ENCODE measurements at places on chromosomes 2 and 18. TPM values are rescaled to one million over a fixed set of nuclear protein-coding genes. Genes with fewer than 3 reads are reported as not detected.

The AMER3 gene
- total RNA-seq, result not detected

The RASGRP3 gene
- 3.7 TPM for total RNA-seq

GRCh38 chr18:56200381-56200911 is 437.9 kb downstream of the TXNL1 start:
- DNase-seq, result no peak
- H3K4me3 ChIP-seq, result no peak overlapping the region
- no peak overlapping the region for H3K27ac ChIP-seq
- no peaks in the 10 kb centered on the region for H3K4me1 ChIP-seq
- H3K27me3 ChIP-seq, result no peaks in the 10 kb centered on the region

The NEU4 gene
- total RNA-seq, result not detected

The RESP18 gene
- total RNA-seq, result not detected

DNA sequence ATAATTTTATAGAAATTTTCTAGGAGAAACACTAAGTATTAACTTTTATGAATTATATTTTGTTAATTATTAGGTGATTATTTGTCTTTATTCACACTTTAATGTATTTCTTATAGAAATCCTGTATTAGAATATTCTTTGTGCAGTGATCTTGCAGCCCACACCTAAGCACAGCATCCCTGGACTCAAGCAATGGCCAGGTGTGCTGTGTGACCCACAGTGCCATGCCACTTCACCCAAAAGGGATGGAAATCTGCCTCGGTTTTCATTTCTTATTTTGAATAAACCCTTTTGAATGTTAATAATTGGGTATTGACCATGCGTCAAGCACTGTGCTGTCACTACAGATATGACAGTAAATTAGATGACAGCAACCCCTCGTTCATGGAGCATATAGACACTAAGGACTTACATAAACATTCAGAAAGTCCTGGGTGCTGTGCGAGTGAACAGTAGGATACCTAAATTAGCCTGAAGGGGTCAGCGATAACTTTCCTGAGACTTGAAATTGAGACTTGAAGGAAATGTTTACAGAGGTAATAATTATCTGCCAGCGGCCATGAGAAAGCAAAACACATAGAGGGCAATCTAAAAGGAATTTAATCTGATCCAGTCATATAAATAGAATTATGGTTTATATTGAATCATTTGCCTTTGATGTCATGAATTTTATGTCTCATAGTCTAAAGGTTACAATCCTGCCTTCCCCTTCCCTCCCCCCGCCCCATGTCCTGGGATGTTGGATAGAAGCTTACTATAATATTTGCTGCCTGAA is 52.7 kb upstream of the CALCRL start:
- H3K36me3 ChIP-seq, result no peaks in the 10 kb centered on the region
- no peak overlapping the region for H3K27ac ChIP-seq
- no peaks in the 10 kb centered on the region for H3K27me3 ChIP-seq
- DNase-seq, result no peak

The ADI1 gene
- total RNA-seq, result 101 TPM

DNA sequence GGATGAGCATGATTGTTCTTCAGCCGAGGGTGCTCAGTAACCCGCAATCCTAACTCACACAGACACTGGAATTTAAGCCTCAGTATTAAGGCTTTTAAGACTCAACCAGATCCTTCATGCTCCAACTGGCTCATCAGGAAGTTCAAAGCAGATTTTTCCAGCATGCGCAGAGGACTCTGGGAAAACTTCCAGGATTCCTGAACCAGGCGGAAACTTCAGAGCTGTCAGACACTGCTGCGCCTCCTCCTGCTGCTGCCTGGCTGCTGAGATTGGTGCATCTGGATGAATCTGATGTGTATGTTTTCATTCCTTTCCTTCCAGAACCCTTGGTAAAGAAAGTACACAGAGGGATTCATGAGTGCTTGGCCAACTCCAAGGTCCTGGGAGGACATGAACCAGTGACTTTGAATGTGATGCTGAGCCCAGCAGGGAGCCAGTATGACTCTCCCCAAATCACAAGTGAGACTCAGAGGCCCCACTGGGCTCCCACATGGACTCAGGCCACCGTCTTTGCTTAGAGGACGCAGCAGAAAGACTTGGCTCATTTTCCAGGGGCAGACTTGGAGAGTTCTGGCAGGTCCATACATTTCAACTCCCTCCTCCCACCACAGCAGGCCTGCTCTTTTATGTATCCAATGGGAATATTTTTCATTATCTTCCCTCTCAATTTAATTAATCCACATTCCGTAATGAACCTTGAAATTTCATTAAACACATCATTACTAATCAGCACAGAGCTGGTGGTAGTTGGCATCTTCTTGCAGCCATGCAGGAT is 143.5 kb upstream of the HDAC4 start:
- H3K27ac ChIP-seq, result no peak overlapping the region
- DNase-seq, result no peak
- no peaks in the 10 kb centered on the region for H3K27me3 ChIP-seq

- no peak overlapping the region for H3K4me3 ChIP-seq
- H3K27me3 ChIP-seq, result no peaks in the 10 kb centered on the region
- no peaks in the 10 kb centered on the region for H3K36me3 ChIP-seq
Measured at GRCh38 chr18:47203626-47204464, 27.7 kb upstream of the IER3IP1 start.

- no peak overlapping the region for H3K4me3 ChIP-seq
- no peaks in the 10 kb centered on the region for H3K27me3 ChIP-seq
- H3K27ac ChIP-seq, result no peak overlapping the region
- H3K36me3 ChIP-seq, result no peaks in the 10 kb centered on the region
- H3K4me1 ChIP-seq, result no peaks in the 10 kb centered on the region
Measured at GRCh38 chr2:44186810-44187209, 18.1 kb downstream of the PPM1B start.

DNA sequence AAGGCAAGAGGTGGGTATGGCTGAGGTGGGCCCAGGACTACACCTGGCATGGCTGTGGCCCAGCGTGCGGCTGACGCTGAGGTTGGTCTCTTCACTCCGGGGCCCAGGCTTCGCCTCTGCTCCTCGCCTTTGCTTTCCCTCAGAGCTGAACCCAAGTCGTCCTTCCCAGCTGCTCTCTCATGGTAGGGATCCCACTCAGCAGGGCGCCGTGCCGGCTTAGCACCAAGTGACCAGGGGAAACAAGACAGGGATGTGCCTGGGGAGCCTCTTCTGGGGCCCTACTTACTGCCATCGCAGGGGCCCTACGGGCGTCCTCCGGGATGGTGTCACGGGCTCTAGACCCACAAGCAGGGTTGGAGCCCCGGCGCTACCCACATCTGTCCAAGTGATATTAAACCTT is 138.1 kb upstream of the ALKAL2 start:
- no peaks in the 10 kb centered on the region for H3K27me3 ChIP-seq
- no peaks in the 10 kb centered on the region for H3K36me3 ChIP-seq
- H3K4me1 ChIP-seq, result no peaks in the 10 kb centered on the region
- DNase-seq, result no peak

The CD8B gene
- 3.1 TPM for total RNA-seq

DNA sequence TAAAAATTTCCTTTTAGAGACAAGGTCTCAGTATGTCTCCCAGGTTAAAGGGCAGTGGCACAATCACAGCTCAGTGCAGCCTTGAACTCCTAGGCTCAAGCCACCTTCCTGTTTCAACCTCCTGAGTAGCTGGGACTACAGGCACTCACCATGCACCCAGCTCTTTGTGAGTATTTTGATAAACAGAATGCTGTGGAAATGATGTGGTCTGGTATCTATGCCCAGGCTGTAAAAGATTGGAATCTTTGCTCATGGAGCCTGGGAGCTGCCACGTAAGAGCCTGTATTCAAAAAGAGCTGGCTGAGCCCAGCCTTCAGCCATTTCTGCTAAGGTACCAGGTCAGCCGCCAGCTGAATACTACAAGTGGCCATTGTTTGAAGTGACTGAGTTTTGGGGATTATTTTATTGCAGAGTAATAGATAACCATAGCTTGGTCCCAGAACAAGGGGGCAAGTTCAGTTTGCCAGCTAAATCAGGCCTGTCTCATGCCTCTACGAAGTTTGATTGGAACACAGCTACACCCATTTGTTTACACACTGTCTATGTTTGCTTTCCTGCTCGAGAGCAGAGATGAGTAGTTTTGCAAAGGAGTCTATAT is 21.3 kb upstream of the ARL5A start:
- no peak overlapping the region for H3K27ac ChIP-seq
- no peaks in the 10 kb centered on the region for H3K36me3 ChIP-seq
- H3K27me3 ChIP-seq, result no peaks in the 10 kb centered on the region

GRCh38 chr2:221551864-221552263 is 20.2 kb downstream of the EPHA4 start:
- no peak overlapping the region for H3K4me3 ChIP-seq
- DNase-seq, result no peak
- no peaks in the 10 kb centered on the region for H3K4me1 ChIP-seq

- peaks cover 2% of the 10 kb centered on the region for H3K27me3 ChIP-seq
- no peak overlapping the region for H3K4me3 ChIP-seq
- no peak overlapping the region for H3K27ac ChIP-seq
- H3K36me3 ChIP-seq, result no peaks in the 10 kb centered on the region
- no peaks in the 10 kb centered on the region for H3K4me1 ChIP-seq
Measured at GRCh38 chr18:79814373-79814772, 16.6 kb downstream of the KCNG2 start.

GRCh38 chr2:8593243-8593642 is 88.6 kb upstream of the ID2 start:
- no peak overlapping the region for H3K27ac ChIP-seq
- no peaks in the 10 kb centered on the region for H3K36me3 ChIP-seq
- DNase-seq, result no peak
- no peaks in the 10 kb centered on the region for H3K4me1 ChIP-seq

GRCh38 chr2:37780387-37780676 is 108.9 kb upstream of the CDC42EP3 start:
- H3K27me3 ChIP-seq, result no peaks in the 10 kb centered on the region
- H3K27ac ChIP-seq, result no peak overlapping the region

DNA sequence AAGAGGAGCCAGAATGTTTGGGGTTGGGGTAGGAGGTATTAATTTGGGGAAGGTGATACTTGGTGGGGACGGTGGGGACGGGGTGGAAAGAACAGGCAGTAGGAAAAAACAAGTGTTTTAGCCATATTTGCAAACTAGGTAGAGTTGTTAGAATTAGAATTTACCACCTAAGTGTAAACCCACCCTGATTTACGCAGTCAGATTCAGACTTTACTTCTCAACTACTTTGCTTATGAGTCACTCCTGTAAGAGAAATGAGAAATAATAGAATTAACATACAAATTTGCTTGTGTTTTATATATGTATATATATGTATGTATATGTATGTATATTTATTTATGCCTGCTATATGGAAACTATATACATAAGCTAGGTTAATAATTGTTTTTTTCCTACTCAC is 1168.2 kb upstream of the ZEB2 start:
- no peaks in the 10 kb centered on the region for H3K36me3 ChIP-seq
- no peaks in the 10 kb centered on the region for H3K4me1 ChIP-seq
- no peak overlapping the region for H3K4me3 ChIP-seq
- DNase-seq, result no peak
- H3K27me3 ChIP-seq, result no peaks in the 10 kb centered on the region
- H3K27ac ChIP-seq, result no peak overlapping the region

DNA sequence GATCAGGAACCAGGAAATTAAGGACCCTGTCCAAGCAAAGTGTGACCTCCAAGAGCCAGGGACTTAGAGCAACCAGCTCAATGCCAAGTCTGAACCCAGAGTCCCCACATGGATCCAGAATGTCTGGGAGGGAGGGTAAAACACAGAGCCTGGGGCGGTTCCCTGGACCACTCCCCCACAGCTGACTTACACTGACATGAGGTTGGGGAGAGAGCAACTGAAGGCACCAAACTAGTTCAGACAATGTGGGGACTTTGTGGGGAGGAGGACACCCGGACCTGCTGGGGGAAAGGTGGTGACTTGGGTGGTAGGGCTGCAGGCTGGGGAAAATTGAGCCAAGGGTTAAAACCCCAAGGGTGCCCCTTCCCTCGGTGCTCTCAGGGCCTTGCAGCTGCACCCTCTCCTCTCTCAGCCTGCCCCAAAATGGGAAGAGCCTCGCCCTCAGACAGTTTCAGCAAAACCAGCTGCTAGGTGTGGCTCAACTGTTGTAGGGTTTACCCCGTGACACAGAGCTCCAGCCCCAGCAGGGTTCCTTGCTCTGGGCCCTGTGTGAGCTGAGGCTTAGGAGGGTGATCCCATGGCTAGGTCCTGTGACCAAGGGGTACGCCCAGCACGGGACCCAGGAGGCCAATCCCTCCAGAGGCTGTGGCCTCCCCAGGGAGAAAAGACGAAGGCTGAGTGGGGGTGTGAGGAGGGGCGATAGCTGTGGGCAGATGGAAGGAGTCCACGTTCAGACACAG is 28.6 kb downstream of the MARCO start:
- no peak overlapping the region for H3K27ac ChIP-seq
- no peak overlapping the region for H3K4me3 ChIP-seq
- H3K27me3 ChIP-seq, result no peaks in the 10 kb centered on the region
- H3K36me3 ChIP-seq, result no peaks in the 10 kb centered on the region
- no peaks in the 10 kb centered on the region for H3K4me1 ChIP-seq
- DNase-seq, result peak; percentile 36

- no peak overlapping the region for H3K4me3 ChIP-seq
- no peaks in the 10 kb centered on the region for H3K27me3 ChIP-seq
- no peak overlapping the region for H3K27ac ChIP-seq
- no peaks in the 10 kb centered on the region for H3K4me1 ChIP-seq
- no peak for DNase-seq
Measured at GRCh38 chr2:100941646-100942240, 60.3 kb upstream of the RPL31 start.
